B cell (primary cell): ENCODE measurements at places on chromosomes 7 and 10. TPM values are rescaled to one million over a fixed set of nuclear protein-coding genes. Genes with fewer than 3 reads are reported as not detected.

DNA sequence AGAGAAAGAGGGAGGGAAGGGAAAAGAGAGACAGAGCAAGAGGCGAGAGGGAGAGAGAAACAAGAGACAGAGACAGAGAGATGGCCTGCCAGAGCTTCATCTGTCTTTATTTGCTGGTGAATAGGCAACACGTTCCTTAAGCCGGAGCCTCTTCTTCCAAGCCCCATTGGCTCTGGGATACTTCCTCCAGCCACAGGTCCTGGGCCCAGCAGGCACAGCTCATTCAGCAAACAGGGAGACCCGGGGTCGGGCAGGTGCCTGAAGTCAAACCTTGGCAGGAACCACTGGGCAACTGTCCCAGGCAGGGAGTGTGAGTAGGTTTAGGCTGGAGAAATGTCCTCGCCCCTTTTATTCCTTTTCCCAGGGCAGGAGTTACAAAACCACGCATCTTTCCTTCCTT lies 68.2 kb downstream of the MYL10 start:
- no peak overlapping the region for H3K4me3 ChIP-seq
- peaks cover 4% of the 10 kb centered on the region for H3K27me3 ChIP-seq
- H3K4me1 ChIP-seq = no peaks in the 10 kb centered on the region
- DNase-seq = no peak
- H3K36me3 ChIP-seq = no peaks in the 10 kb centered on the region
- no peak overlapping the region for H3K27ac ChIP-seq

- no peak overlapping the region for H3K4me3 ChIP-seq
- no peak overlapping the region for H3K27ac ChIP-seq
- no peaks in the 10 kb centered on the region for H3K36me3 ChIP-seq
- no peaks in the 10 kb centered on the region for H3K4me1 ChIP-seq
- H3K27me3 ChIP-seq = no peaks in the 10 kb centered on the region
Observed at GRCh38 chr10:7887174-7887816, 69.0 kb downstream of the TAF3 start.

NUTM2E gene
- 0.63 and 1.0 TPM in 2 replicates for total RNA-seq

DNA sequence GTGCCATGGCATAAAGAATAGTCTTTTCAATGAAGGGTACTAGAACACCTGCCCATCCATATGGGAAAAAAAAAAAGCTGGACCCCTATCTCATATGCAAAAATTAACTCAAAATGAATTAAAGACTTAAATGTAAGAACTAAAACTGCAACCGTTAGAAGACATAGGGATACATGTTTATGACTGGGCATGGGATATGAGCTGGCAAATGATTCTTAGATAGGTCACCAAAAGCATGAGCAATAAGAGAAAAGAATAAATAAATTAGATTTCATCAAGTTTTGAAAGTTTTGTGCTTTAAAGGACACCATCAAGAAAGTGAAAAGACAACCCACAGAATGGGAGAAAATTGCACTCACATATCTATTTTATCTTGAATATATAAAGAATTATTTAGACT lies 222.0 kb downstream of the ADK start:
- H3K27ac ChIP-seq = no peak overlapping the region
- H3K36me3 ChIP-seq = peaks cover 18% of the 10 kb centered on the region
- no peak for DNase-seq
- no peaks in the 10 kb centered on the region for H3K27me3 ChIP-seq

- H3K27ac ChIP-seq = no peak overlapping the region
- no peak for DNase-seq
- H3K27me3 ChIP-seq = no peaks in the 10 kb centered on the region
- no peak overlapping the region for H3K4me3 ChIP-seq
- no peaks in the 10 kb centered on the region for H3K4me1 ChIP-seq
Observed at GRCh38 chr10:10849306-10849705, 168.4 kb upstream of the CELF2 start.

DNA sequence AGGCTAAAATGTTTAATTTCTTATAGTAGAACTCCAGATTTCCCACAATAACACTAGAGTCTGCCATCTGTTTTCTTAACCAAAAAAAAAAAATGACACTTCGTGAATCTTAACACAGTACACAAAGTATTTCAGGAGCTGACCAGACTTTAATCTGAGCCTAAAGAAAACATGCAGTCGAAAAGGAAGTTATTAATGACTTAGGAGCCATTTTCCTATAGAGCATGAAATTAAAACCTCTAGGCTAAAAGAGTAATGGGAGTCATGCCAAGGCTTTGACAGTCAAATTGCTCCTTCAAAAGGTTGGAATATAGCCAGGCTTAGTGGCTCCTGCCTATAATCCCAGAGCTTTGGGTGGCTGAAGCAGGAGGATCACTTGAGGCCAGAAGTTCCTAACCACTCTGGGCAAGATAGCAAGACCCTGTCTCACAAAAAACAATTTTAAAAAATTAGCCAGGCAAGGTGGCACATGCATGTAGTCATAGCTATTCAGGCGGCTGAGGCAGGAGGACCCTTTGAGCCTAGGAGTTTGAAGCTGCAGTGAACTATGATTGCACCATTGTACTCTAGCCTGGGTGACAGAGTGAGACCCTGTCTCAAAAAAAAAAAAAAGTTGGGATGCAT lies 13.6 kb downstream of the MICU1 start:
- H3K4me1 ChIP-seq = peaks cover 4% of the 10 kb centered on the region
- no peak overlapping the region for H3K4me3 ChIP-seq
- H3K36me3 ChIP-seq = no peaks in the 10 kb centered on the region
- no peak for DNase-seq
- H3K27me3 ChIP-seq = no peaks in the 10 kb centered on the region

SPDYE5 gene
- not detected in 2 replicates for total RNA-seq

DNA sequence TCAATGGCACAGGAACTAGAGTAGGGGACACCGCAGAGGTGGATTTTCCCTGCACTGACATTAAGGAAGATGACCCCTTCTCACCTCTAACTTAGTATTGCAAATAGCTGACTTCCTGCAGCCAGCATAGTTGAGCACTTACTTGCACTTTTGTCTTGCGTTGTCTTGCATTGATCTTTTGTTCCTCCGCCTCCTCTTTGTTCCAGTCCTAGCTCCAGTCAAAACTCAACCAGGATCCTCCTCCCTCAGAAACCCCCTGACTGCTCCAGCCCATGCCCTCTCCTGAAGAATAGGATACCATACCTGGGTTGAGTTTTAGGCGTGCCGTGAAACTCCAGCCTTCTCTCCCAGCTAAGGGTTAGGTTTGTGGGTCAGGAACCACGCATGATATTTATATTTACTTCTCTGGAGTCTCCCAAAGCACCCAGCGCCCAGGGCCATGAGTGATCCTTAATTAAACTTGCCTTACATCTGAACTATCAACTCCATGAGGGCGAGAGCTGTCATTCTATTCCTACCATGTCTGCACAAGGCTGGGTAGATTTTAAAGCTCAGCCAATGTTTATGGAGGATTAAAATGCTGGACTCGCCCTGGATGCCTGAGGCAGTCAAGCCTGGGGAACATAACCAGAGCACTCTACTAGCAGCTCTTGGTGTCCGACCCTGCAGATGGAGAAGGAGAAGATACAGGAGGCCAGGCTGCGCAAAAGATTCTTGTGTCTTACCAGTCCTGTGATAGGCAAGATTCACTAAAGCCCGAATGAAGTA lies 14.1 kb downstream of the ZNF467 start:
- no peak for DNase-seq
- no peaks in the 10 kb centered on the region for H3K27me3 ChIP-seq
- no peak overlapping the region for H3K27ac ChIP-seq
- H3K36me3 ChIP-seq = no peaks in the 10 kb centered on the region
- no peak overlapping the region for H3K4me3 ChIP-seq

DNA sequence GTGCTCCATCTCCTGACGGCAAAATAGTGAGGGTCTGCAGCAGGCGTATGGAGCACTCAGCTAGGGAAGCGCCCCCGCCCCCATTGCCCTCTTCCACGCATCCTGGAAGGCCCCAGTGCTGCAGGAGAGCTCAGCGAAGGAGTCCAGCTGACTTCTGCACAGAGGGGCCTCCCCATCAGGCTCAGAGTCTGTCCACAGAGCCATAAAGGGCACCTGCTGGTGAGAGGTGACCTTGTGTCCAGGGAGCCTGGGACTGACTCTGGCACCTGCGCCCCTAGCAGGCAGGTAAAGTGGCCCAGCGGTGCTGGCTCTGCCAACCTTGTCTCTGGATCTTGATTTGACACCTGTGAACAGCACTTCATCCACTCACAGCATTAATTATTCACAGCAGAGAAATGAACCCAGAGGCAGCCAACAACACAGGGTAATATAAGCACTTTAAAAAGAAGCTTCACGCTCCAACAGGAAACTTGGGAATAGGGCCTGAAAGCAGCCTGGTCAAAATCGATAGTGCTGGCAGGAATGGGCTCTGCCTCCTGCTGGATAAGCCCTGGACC lies 59.6 kb downstream of the VOPP1 start:
- peak overlapping the region; percentile 63 for H3K27ac ChIP-seq
- H3K36me3 ChIP-seq = peaks cover 48% of the 10 kb centered on the region
- no peaks in the 10 kb centered on the region for H3K27me3 ChIP-seq
- no peak for DNase-seq
- H3K4me3 ChIP-seq = no peak overlapping the region

DNA sequence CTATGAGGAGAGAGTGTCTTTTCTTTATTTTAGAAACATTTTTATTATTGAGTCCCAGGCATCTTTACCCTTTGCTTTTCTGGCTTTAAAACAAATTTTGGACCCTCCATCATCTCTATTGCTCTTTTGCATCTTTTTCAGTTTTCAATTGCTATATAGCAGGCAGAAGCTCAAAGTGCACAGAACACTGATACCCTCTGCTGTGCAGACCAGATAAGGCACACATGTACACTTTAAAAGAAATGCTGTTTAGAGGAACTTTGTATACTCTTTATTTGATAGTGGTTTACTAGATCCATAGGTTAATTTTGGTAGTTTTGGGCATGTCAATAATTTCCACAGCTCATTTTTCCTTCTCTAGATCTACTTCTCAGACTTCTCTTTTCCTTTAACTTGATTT lies 324.2 kb downstream of the SH2D4B start:
- DNase-seq = no peak
- no peak overlapping the region for H3K4me3 ChIP-seq
- no peak overlapping the region for H3K27ac ChIP-seq
- no peaks in the 10 kb centered on the region for H3K36me3 ChIP-seq
- no peaks in the 10 kb centered on the region for H3K27me3 ChIP-seq

DNA sequence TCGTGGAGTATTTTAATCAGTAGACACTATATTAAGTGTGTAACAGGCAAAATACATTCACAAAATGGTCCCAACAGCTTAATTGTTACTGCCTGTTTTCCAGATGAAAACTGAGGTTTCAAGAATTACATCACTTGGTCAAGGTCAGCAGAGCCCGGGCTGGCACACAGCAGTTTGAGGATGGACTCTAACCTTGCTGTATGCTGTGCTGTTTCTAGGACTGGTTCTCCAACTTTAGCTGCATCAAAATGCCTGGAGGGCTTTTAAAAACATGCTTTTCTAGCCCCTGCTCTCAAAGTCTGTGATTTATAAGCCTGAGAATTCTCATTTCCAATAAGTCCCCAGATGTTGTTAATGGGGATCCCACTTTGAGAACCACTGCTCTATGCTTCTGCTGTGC lies 247.1 kb upstream of the FZD8 start:
- no peaks in the 10 kb centered on the region for H3K27me3 ChIP-seq
- no peak overlapping the region for H3K27ac ChIP-seq
- H3K4me3 ChIP-seq = no peak overlapping the region
- no peaks in the 10 kb centered on the region for H3K36me3 ChIP-seq

C10orf53 gene
- total RNA-seq = not detected in 2 replicates

OR2A42 gene
- 0.10 TPM in 1 of 2 replicates, not detected in the other for total RNA-seq

MKRN1 gene
- 146 and 147 TPM in 2 replicates for total RNA-seq

DNA sequence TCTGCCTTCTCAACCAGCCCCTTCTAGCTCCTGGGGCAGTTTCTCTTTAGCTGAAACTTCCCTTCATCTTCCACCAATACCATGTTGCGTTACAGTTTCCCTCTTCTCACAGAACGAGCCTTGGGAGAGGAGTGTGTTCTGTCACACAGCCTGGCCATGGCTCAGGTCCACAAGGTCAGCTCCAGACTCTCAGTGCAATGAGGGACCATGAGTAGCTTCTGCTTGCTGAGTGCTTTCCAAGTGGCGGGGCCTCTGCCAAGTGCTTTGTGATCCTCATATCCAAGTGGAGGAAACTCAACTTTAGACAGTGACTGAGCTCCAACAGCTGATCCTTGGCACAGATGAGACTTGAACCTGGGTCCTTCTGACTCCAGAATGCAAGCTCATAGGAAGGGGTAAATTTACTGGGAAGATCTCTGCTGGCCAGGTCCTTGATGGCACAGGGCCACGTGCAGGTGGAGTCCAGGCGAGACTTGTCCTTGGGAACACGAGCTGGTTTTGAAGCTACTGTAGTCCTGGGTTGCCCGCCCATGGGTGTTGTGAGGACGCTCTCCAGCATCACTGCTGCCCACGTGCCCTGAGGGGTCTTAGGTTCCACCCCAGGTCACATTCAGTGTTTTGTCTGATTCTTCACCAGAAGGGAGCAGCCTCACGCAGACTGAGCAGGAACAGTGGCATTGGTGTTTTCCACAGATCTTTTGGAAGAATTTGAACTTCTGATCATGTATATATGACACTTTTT lies 238.0 kb downstream of the EBF3 start:
- no peak for DNase-seq
- H3K27ac ChIP-seq = no peak overlapping the region
- no peaks in the 10 kb centered on the region for H3K27me3 ChIP-seq
- H3K36me3 ChIP-seq = no peaks in the 10 kb centered on the region

PALD1 gene
- 2.2 and 2.4 TPM in 2 replicates for total RNA-seq

DNA sequence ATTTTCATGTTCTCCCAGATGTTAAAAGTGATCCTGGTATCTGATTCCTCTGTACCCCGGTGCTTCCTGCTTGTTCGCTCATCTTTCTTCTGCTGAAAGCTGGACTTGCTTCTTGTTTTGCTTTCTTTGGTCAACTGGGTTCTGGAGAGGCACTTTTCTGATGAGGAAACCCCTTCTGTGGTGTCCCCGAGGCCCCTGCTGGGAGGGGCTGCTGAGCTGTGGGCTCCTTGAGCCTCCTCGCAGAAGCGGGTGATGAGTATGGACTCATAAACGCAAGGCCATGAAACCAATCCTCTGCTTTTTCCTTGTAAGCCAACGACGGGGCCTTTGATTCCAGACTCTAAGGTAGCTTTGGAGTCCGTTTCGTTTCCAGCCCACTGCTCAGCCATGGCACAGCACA lies 7.8 kb downstream of the WIPI2 start:
- H3K36me3 ChIP-seq = peaks cover 48% of the 10 kb centered on the region
- no peak overlapping the region for H3K4me3 ChIP-seq
- H3K27me3 ChIP-seq = no peaks in the 10 kb centered on the region

CYP2E1 gene
- total RNA-seq = 1.3 and 2.1 TPM in 2 replicates

TMEM254 gene
- 13.1 and 13.7 TPM in 2 replicates for total RNA-seq

DNA sequence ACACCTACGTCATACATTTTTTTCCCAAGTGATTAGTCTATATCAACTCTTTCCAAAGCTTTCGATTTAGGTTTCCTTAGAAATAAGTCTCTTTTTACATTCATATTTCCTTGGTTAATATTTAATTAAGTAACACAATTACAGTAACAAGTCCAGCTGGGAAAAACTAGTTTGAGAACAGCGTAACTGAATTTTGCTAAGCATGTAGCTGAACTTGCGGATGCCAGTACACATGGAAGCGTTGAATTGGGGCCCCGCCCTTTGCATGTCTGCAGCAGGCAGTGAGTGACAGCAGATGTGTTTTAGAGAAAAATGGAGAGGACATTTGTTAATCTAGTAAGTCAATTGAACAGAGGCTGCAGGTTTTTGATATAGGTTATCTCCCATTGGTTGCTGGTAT lies 72.5 kb downstream of the TAF3 start:
- no peaks in the 10 kb centered on the region for H3K36me3 ChIP-seq
- no peak overlapping the region for H3K27ac ChIP-seq
- no peaks in the 10 kb centered on the region for H3K4me1 ChIP-seq
- H3K4me3 ChIP-seq = no peak overlapping the region
- DNase-seq = no peak
